ENCODE measurements at places on chromosomes 6 and 20.

DNA sequence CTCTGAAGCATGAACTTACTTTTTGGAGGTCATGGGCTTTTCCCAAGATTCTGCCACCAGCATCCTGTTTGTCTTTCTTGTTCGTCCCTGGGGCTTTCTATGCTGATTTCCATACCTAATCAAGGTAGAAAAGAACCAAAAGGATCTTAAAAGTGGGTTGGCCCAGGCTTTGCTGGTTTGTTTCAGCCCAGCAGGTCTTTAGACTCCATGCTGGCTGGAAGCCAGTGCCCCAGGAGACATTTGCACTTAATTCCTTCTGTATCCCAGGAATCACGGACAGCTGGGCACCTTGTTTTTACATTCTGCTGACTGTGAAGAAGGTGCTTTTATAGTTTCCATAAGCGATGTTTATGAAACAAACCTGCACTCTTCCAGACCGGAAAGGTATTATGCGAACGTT lies 195.9 kb downstream of the CDH4 start:
- DNase-seq, result peak; percentile 47

DNA sequence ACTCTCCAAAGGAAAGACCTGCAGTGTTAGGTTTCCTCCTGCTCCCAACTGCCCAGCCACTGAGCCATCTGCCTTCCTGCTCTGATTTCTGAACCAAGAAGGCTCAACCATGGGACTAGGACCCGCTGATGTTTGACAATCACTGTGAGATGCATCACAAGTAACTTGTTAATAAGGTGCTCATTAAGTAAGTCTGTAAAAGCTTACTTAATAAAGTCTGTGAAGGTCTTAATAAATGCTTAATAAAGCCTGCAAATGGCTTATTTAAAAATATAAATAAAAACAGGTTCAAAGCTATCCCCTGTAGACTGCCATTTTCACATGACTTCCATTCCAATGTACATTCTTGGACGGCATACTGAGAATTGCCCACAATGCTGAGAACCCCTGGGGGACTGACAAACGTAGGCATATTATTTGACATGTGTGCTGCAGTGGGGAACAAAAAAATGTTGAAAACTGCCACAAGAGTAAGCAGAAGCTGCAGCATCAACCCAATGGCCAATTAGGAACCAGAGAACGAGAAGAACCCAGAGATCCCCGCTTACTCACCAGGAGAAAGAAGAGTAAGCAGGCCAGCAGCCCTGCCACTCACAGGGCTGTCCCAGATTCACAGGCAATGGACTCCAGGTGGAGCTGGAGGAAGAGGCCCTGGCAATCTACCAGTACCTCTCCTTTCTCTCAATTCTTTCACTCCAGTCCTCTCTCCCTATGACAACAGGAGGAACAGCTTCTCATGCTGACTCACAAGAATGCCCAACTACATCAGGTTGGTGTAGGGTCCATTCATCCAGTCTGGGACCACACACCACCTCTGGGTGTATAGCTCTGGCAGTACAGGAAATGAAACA lies 19.5 kb downstream of the KIF13A start:
- DNase-seq, result no peak

DNA sequence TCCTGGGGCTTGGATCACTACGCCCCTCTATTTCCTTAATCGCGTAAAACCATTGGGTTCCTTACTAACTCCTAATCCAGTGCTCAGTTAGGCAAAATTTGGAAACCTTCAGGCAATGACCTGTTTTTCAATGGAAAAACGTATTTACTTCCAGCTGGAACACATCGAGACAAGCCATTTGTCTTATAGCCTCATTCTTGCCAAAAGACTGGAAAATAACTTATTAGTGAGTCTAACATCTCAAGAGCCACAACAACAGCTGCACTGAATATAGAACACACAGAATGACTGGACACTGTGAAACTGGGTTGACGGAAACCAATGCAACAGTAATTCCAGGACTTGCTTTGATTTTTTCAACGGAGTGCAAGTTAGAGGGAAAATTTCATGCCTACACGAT lies 125.2 kb upstream of the MAP3K7 start:
- DNase-seq, result no peak

DNA sequence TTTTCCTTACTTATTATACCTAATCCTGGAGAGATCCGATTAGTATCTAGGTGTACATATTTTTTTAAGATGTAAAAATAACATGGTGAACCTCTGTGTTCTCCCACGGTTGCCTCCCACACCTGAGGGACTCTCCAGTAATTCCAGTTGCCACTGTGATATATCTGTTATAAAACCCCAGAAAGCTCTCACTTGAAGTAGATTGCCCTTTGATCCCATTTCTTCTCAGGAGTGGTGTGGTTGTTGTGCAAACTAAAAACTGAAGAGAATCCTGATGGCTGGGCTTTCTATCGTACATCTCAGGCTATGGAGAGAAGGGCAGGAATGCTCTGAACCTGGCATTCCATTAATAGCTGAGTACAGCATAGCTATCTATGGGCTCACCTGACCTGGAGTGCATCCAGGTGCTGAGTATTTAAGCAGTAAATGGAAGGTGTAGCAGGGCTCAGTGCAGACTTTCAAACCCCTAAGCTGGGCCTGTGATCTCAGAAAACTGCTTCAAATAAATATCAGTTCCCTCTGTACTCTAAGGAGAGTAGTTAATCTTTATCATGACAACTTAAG lies 41.0 kb downstream of the VGLL2 start:
- no peak for DNase-seq

GRCh38 chr6:46964716-46965519 lies 43.2 kb upstream of the ADGRF5 start:
- DNase-seq, result no peak

GRCh38 chr6:136306466-136306865 lies 16.8 kb upstream of the BCLAF1 start:
- no peak for DNase-seq

DNA sequence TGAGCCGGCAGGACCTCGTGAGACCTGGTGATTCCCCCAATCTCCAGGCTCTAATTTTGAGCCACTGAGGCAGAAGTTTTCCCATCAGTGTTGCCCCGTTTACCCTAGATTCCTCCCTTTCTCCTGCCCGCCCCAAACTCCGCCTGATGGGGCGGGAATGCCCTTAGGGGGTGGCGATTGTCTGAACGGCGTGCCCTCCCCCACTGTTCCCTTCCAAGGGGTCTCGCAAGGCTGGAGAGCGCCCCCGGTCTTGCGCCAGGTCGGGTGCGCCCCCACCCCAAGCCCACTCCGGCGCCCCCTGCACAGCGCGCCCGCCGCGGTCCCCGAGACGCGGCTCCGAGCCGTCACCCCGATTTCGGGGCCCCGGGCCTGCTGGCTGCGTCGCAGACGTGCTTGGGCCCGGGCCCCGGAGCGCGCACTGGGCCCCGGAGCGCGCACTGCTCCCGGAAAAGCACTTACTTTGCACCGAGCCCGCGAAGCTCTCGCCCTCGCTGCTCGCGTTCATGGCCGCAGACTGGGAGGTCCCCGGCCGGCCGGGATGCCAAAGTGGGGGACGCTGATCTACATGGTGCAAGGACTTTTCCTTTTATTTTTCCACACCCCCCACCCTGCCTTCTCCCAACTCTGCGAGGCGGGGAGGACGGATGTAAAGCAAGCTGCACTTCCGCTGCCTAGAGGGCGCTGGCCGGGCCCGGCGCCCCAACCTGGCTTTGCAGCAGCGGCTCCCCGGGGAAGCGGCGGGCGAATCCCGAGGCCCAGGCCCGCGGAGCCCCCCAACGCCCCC lies at the start of gene ZFP64:
Gene ZFP64, minus strand, starts transcription at position 648 of the 784 bp plus-strand sequence. Its CDS starts 143 bp downstream, at position 505.
- peak; percentile 80 for DNase-seq

- no peak for DNase-seq
Measured at GRCh38 chr6:41222513-41222912, 5.6 kb upstream of the TREML4 start.

GRCh38 chr20:14727485-14728150 lies 390.2 kb upstream of the FLRT3 start:
- no peak for DNase-seq

DNA sequence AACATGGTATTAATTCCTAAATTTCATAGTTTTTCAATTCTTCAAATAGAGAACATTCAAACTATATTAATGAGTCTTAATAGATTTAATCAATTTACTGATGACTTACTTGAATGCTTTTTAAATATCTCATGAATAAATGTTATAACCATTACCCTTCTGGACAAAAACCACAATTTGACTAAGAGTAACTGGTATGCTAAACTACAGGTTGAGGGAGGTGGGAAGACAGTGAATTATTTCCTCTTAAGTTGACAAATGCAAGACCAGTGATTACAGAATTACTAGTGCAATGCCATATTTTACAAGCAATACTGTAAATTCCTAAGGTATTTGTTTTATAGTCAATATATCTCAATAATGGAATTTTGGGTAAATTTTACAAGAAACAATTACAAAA lies 65.1 kb downstream of the REV3L start:
- DNase-seq, result no peak

GRCh38 chr6:110207652-110208051 lies 27.4 kb downstream of the CDC40 start:
- no peak for DNase-seq

GRCh38 chr6:118761645-118762044 lies 110.3 kb upstream of the CEP85L start:
- no peak for DNase-seq

DNA sequence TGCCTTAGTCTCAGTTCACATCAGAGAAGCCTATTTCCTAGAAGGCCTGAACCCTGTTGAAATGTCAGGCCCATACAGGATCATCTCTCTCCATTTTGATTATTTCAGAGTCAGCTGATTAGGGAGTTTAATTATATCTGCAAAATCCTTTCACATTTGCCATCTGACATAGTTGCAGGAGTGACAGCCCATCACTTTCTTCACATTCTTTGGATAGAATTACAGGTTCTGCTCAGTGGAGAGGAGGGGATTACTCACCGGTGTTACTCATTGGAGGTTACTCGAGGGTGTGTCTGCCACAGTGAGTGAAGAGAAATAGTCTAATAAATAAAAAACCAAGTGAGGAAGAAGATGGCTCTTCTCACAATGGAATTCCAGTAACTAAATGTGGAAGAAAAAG lies 216.8 kb downstream of the TMEM242 start:
- DNase-seq, result no peak

DNA sequence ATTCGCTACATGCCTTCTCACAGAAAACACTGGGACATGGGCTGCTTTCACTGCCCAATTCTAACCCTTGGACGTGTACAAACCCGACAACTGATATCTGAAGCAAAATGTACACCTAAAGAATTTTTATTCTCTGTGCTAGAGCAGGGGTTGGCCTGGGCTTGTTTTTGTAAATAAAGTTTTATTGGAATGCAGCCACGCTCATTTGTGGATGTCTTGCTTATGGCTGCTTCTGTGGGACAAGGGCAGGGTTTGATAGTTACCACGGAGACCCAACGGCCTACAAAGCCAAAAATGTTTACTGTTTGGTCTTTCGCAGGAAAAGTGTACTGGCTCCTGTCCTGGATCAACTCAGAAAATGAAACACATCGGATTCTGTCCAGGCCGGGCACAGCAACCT lies 58.1 kb upstream of the APCDD1L start:
- no peak for DNase-seq

GRCh38 chr20:52476074-52476750 lies 284.6 kb upstream of the ZFP64 start:
- DNase-seq, result no peak

DNA sequence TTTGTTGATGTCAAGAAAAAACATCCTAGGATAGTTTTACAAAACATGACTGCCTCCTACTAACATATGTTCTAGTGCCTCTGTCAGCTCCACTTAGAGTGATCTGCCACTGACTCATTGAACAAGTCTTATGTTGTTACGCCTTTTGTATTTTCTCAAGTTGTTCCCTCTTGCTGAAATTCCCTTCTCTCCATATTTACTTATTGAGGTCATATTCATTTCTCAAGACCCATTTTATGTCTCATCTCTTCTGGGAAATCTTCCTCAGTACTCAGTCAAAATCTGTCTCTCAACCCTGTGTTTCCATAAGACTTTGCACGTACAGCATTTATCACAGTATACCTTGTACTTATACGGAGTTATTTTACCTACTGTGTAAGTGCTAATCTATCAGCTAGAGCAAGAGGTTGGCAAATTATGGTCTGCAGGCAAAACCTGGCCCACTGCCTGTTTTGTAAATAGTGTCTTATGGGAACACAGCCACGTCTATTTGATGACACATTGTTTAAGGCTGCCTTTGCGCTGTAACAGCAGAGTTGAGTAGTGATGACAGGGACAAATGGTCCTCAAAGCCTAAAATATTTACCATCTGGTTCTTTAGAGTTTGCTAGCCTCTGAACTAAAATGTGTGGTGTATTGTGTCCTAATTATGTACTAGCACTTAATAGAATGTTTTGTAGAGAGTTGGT lies 83.4 kb downstream of the ADGRB3 start:
- DNase-seq, result peak; percentile 94

GRCh38 chr20:60817891-60818290 lies 434.2 kb upstream of the CDH4 start:
- DNase-seq, result no peak

DNA sequence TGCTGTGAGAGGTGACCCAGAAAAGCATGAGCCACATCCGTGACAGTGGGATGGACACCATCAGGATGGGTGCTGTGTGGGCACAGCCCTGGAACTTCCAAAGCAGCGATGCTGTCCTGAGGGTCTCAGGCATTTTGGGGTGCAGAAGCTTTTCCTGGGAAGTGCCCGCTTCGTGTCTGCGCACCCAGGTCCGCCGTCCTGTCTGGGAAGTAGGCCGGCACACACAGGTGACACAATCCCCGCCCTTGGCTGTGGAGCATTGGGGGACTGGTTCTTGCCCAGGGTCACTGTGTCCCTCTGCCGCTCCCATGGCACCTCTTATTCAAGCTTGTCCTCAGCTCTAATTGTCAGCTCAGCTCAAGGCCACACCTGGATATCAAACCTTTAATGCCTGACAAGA lies 112.6 kb downstream of the ZDHHC14 start:
- DNase-seq, result no peak

DNA sequence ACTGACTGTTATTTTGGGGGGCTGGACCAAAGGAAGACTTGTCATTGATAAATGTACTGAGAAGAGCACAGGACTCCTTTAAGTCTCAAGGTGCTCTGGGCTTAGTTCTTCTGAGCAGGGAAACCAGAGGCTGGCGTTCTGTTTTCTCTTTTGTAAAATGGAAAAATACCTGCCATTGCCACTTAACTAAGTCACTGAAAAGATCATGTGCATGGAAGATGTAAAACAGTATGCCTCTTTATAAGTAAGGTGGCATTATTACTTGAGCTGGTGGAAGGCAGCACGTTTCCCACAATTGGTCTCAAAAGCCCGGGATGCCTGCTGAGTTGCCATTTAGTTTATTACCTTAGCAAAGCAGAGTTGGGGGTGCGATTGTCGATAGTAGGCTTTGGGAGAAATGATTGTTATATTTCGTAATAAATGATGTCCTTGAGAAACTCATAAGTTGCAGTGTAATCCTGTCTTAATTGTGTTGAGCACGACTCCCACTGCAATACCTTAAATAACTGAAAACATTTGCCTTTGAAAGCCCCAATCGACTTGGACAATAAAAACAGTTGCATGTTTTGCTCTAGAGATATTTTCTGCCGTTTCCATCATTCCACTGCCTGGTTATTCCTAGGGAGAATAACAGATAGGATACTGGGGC lies 3.6 kb downstream of the JARID2 start:
- DNase-seq, result no peak

DNA sequence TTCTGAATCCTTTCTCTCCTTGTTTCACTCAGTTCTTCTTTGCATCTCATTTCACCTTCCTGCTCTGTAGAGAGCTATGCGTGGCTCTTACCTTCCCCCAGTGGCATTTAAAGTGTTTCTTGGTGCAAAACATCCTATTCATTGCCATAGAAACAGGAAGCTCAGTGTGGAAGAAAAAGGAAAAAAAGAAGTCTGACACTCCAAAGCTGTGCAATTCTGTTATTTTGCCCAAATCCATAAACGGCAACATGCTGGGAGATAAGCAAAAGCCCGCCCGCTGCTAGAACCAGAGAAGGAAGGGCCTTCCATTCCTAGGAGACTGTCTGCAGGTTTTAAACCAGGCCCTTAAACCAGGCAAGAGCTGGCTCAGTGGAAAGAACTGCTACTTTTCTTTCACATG lies 247.1 kb downstream of the HIVEP2 start:
- DNase-seq, result no peak
